ENCODE measurements at places on chromosomes 5 and 9.

DNA sequence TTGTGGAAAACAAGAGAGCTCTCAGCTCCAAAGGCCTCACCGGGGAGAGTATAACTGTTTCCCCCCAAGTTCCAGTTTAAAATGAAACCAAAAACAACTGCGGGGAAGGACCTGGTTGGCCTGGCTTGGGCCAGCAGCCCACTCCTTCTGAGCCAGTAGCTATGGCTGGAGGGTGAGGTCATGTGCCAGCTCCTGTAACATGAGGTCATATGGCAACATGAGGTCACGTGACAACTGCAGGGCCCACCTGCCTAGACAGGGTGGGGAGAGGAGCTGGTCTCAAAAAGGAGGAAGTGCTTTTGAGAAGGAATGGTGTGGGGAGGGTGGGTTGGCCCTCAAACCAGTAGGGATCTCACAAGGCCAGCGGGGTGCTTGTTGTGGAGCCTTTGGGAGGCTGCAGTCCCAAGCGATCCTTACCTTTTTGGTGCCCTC, 29.3 kb upstream of the CRB2 start:
- no peak for DNase-seq

DNA sequence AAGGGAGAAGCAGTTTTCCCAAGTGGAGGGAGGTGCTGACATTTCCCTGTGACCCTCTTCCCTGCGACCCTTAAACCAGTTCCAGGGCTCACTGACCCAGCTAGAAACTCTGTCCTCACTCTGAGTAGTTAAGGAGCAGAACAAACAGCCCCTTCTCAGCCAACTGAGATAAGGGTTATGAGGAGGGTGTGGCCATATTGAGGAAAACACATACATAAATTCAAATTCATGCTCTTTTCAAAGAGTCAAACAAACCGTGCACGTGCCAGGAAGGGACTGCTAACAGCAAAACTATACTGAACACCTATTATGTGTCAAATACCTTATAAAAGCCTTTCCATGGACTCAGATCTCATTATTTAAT, 4.9 kb upstream of the AKNA start:
- no peak for DNase-seq

GRCh38 chr5:176601901-176602482, 8.0 kb downstream of the GPRIN1 start:
- no peak for DNase-seq

GRCh38 chr9:85501456-85501855, 240.3 kb downstream of the AGTPBP1 start:
- DNase-seq = no peak

- no peak for DNase-seq
These were observed 10.3 kb downstream of the B4GALT7 start for GRCh38 chr5:177610131-177610769.

GRCh38 chr9:116475201-116475600, 211.9 kb upstream of the TRIM32 start:
- DNase-seq = no peak

DNA sequence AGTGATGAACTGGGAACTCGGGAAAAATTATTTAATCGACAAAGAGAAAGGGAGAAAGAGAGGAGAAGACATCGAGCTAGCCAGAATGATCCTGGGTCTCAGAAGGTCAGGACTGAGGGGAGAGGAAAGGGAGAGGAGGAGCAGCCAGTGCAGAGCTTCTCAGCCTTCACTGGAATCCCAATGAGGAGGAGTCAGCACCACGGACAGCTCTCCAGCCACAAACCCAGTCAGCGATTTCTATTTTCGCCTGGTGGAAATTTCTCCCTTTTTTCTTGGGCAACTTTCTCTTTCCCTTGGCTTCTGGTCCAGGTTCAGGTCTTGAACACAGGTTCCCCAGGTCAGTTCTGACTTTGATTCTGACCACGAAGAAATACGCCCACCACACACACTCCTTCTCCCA, 1.6 kb upstream of the BRINP1 start:
- no peak for DNase-seq

DNA sequence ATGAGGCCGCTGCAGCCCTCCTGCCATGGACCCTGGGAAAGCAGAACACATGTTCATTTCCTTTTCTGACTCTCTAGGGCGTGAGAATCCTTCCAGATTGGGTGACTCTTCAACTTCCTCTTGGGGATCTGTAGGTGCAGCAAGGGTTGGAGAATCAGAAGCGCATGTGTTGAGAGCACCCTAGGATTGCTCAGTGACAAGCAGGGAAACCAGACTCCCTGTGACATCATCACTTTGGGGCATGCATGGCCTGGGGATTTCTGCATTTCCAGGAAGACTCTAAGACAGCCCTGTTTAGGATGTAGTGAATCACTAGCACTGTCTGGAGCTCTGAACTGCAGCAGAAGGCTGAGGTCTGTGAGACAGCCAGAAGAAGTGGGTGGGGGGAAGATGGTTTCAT, 15.1 kb upstream of the LCP2 start:
- DNase-seq = no peak

DNA sequence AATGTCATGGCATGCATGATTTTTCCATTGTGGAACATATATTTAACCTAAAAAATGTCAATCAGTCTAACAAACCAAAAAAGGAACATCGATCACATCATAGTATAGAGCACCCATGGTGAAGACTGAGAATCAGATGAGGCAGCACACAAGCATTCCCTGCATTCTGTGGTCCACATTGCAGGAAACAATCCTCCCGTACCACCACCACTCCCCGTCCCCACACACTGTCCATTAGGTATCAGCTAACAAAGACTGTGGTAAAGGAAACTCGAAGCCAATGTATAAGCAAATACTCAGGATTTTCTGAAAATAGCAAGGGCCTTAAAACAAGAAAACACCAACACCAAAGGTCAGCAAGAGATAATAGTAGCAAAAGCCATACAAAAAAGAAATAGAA, 1104.4 kb upstream of the SEMA6A start:
- no peak for DNase-seq

GRCh38 chr5:137148159-137148558, 351.0 kb downstream of the SPOCK1 start:
- DNase-seq = no peak

- no peak for DNase-seq
These were observed 40.6 kb downstream of the SH3PXD2B start for GRCh38 chr5:172413601-172414171.

- DNase-seq = peak; percentile 31
These were observed 181.1 kb upstream of the SPEF2 start for GRCh38 chr5:35436400-35437057.

- no peak for DNase-seq
These were observed 265.1 kb upstream of the MVB12B start for GRCh38 chr9:126061575-126061974.

- DNase-seq = no peak
These were observed 47.4 kb downstream of the SLC28A3 start for GRCh38 chr9:84293001-84293798.

- DNase-seq = no peak
These were observed 4.1 kb downstream of the PCSK5 start for GRCh38 chr9:75894566-75894965.

DNA sequence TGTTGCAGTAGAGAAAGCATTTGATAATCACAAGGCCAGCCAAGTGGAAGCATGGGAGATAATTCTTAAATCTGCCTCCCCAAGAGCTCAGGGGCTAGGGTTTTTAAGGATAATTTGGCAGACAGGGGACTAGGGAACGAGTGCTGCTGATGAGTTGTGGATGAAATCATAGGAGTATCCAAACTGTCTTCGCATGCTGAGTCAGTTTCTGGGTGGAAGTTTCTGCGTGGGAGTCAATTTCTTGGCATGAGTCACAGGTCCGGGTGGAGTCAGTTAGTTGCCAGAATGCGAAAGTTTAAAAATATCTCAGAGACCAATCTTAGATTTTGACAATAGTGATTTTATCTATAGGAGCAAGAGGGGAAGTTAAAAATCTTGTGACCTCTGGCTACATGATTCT, 112.6 kb downstream of the TMC1 start:
- DNase-seq = no peak

DNA sequence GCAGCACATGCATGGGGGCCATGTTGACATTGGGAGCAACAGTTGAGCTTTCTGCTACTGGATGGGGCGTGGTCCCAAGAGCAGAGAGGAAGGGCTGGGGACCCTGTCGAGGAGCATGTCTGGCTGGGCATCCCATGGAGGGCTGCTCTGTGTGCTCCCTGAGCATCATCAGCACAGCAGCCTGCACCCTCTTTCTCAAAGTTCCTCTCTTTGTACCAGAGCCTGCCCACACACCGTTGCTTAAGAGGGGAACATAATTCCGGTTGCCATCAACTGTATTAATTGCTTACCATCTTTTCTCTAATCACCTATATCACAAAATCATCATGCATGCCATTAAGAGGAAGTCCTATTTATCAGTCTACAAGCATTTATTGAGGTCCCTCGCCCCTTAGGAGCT, 55.2 kb upstream of the DIRAS2 start:
- DNase-seq = no peak

GRCh38 chr5:88188458-88189132, 80.0 kb downstream of the TMEM161B start:
- no peak for DNase-seq

GRCh38 chr5:106639488-106639887, 1031.2 kb downstream of the EFNA5 start:
- no peak for DNase-seq

DNA sequence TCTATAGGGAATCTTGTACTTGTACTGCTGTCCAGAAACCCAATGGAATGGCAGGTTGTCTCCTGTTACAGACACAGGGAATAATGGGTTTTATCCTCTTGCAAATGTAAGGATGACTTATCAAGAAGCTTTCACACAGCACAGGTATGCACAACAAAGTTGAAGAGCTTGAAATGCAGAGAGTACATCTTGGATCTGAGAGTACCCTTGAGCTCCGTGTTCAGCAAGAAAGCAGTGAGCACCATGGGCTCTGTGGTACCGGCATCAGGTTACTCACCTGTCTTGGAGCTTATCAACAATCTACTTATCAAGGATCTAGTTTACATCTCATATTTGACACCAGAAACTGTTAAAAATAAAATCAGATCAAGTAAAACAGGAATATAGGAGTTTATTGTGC, 22.0 kb upstream of the EMB start:
- DNase-seq = no peak

DNA sequence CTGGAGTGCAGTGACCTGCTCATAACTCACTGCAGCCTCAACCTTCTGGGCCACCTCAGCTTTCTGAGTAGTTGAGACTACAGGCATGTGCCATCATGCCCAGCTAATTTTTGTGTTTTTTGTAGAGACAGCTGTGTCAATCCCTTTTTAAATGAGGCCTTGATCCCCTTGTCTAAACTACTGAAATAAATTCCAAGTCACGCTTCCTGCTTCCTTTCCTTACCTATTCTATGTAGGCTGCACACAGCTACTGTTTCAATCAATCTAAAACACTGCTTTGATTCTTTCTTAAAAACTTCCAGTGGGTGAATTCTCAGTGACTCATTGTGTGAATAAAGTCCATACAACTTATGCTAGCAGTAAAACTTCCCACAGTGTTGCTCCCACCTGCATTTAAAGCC, 2.9 kb upstream of the C7 start:
- DNase-seq = no peak

- DNase-seq = no peak
These were observed 79.6 kb downstream of the MYO10 start for GRCh38 chr5:16856531-16856930.

DNA sequence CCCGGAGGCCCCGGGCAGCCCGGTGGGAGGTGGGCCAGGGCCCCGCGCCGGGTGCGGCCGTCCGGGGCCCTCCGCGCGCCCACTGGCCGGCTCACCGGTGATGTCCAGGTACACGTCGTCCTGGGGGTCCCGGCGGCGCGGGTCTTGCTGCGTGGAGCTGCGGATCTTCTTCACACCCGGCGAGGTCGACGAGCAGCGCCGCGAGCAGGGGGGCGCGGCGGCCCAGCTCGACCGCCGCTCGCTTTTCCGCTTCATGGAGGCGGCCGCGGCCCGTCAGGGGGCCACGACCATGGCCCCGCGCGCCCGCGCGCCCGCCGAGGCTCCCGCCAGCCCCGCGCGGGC, 548 bp downstream of the CDC14B start:
- DNase-seq = no peak

DNA sequence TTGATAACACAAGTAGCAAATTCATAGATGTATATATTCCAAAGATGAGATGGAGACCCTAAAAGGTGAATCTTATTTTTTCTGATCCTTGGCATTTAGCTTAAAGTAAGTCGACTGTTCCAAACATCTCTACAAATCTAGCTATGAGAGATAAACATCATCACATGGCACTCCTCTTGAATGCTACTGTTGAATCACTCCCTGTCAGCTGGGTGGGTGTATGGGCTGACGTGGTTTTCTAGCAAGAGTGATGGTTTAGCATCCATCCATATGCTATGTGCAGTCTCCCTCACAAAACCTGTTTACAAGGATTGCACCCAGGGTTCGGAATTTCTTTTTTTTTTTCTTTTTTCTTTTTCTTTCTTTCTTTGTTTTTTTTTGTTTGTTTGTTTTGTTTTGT, 13.8 kb downstream of the ACO1 start:
- DNase-seq = no peak

- DNase-seq = no peak
These were observed 60.3 kb upstream of the EPB41L4A start for GRCh38 chr5:112479418-112479817.

DNA sequence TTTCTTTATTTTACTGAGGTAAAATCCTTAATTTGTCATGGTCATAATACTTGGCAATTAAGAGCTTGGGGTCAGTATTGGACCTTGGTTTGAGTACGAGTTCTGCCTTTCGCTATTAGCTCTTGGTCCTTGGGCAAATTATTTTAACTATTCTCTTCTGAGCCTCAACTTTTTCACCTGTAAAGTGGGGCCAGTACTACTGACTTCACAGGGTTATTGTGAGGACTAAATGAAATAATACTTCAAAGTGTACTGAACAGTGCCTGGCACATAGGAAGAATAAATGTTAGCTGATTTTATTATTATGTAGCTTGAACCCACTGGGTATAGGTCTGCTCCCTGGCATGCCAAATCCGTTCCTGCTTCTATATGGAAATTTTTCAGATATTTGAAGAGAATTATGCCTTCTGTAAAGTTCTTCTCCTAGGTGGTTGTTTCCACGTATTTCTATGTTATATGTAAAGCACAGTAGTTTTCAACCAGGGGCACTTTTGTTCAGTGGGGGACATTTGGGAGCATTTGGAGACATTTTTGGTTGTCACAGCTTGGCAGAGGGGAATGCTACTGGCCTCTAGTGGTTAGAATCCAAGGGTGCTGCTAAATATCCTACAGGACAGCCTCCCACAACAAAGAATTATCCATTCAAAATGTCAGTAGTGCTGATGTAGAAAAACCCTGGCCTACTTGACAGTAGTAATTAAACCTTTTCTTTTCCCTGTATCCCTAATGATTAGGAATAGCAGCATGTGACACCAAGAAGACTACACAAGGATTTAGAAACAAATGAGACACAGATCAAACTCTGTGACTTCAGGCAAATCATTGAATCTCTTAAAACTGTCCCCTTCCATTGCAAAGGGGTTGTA, 4.5 kb downstream of the RCL1 start:
- DNase-seq = no peak

GRCh38 chr5:29023541-29023940, 1985.2 kb upstream of the CDH9 start:
- no peak for DNase-seq
